ENCODE measurements at places on chromosomes 2 and 18.
A peak's percentile ranks its signal among the peaks of the same experiment; 100 is the strongest.

DNA sequence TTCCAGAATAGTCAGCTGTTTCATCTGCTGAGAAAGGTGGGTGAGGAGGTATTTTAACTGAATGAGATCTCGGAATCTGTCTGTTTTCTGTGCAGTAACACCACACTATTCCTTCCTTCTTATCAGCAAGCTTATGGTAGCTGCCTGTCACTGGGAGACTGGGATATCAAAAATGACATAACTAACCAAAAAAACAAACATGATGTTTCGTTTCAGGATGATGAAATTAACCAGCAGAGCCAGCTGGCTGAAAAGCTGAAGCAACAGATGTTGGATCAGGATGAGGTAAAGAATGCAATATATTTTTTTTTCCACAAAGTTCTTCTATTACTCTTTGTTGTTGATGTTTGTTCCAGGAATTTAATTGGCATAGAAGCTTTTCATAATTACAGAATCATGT, 59.8 kb upstream of the LYPD6B start:
- DNase-seq, result no peak

DNA sequence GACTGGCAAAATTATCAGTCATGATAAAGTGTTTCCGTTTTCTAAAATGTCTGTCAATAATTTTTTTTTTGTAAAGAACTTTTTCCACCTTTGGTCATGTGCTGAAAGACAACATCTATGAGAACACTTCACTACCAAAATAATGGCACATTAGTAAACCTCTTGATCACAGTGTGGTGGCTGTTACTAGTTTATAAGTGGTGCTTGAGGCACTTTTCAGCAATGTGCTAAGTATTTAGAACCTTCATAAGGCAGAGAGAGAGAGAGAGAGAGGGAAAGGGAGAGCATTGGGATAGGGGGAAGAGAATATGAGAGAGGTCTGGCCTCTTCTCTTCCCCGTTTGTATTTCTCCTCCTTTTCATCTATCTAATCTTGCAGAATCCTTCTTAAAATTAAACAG, 1.1 kb upstream of the NYAP2 start:
- DNase-seq, result no peak

DNA sequence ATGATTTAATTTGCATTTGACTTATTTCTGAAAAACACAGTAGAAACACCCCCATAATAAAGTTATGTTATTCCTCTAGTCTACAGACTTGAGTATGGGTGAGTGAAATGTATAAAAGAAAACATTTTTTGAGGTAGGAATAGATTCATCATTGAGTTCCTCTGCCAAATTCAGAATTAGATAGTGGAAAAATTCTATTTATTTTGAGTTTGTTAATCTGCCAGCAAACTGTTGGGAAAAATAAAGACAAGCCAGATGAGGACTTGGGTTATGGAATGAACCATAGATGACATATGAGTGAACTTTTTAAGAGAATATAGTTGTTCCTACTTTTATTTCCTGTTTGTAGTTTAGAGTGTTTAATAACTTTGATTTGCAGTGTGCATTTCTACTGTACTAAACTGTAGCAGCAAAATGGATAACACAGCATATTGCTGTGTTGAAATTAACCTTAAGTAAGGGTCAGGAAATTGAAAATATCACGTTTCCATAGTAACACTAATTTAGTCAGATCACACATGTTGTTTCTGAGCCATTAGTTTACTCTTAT, 35.6 kb upstream of the PNPT1 start:
- no peak for DNase-seq

GRCh38 chr2:179250095-179250494, 14.5 kb downstream of the SESTD1 start:
- DNase-seq, result no peak

- DNase-seq, result no peak
Measured at GRCh38 chr2:55907686-55908085, 15.9 kb downstream of the EFEMP1 start.

GRCh38 chr18:75754433-75754832, 326.9 kb upstream of the SMIM21 start:
- no peak for DNase-seq

DNA sequence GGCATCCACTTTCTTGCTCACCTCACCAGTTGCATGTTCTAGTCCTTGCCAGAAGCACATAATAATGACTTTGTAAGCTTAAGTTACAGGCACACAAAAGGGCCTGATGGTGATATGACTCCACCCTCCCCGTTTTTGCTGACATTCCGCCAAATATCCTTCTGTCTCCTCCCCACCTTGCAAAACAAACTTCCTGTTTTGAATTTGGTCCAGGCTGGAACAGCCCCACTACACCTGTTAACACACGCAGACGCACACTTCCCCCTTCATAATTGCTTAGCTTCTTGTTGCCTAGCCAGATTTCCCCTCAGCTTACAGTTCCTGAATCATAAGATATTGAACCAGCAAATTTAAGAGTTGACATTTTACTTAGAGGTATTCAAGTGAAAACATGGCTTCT, at the start of gene MGAT5:
Gene MGAT5 (plus strand): TSS at position 269 of the 400 bp plus-strand sequence. CDS start 332 bp downstream, outside the sequence.
- no peak for DNase-seq

DNA sequence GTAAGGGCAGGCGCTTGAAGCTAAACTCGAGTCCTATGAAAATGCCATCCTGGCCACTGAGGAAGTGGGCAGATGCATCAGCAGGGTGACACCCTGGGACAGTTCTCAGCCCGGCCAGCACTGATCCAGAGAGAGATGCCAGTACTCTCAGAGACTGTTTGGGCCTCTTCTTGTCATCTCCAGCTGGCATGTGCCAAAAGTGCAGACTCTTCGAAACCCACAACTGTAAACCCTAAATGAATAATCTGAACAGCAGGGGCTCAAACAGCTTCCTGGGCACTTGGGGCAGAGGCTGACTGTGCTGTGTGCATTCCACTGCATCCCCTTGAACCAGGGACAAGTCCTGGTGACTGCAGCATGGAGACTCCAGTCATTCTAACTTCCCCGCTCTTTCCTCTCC, 204.2 kb upstream of the SMAD2 start:
- no peak for DNase-seq

DNA sequence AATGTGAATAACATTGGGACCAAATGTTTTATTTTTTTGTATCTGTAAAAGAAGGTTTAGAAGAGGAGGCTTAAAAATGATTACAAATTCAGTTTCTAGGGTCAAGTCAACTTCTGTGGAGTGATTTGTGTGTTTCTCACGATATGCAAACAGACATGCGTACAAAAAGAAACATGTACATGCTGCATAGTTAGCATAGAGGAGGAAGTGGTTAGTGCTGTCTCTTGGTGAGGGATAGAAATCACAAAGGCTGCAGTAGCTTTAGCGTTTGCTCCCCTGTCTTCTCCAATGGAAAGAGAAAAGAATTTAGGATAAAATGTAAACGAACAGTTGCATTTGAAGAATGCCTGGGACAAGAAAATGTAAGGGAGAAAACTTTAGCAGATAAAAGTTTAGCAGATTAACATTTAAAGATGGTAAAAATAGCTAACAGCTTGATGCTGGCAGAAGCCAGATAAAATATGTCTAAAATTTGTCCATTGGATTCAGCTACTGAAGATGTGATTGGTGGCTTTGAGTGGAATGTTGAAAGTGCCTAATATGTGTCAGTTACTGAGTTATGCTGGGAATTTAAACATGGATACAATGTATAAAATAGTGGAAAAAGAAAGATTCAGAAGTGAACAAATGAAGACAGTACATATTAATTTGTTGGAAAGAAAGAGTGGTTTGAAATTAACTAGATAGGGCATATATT, 44.9 kb downstream of the MALT1 start:
- no peak for DNase-seq

- DNase-seq, result no peak
Measured at GRCh38 chr2:221671515-221671914, 99.4 kb upstream of the EPHA4 start.

- peak; percentile 44 for DNase-seq
Measured at GRCh38 chr2:134118279-134119116, 135.4 kb upstream of the MGAT5 start.

DNA sequence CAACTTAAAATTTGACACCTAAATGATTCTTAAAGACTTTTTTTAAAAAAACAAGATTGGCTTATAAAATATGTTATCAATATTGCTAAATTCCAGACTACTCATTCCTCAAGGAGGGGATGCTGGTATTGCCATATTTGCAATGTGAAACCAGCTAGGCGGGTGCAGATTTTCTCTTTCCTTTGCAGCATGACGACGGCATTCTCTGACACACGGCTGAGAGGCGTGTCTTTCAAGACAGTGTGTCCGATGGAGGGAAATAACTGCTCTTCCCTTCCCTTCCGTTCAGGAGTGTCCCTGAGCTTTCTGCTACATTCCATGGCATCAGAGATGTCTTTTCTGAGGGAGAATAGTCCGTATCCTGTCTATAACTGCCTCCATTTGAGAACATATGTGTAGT, 38.2 kb upstream of the CNGA3 start:
- no peak for DNase-seq

GRCh38 chr2:10820978-10821695, 8.6 kb upstream of the PDIA6 start:
- no peak for DNase-seq

DNA sequence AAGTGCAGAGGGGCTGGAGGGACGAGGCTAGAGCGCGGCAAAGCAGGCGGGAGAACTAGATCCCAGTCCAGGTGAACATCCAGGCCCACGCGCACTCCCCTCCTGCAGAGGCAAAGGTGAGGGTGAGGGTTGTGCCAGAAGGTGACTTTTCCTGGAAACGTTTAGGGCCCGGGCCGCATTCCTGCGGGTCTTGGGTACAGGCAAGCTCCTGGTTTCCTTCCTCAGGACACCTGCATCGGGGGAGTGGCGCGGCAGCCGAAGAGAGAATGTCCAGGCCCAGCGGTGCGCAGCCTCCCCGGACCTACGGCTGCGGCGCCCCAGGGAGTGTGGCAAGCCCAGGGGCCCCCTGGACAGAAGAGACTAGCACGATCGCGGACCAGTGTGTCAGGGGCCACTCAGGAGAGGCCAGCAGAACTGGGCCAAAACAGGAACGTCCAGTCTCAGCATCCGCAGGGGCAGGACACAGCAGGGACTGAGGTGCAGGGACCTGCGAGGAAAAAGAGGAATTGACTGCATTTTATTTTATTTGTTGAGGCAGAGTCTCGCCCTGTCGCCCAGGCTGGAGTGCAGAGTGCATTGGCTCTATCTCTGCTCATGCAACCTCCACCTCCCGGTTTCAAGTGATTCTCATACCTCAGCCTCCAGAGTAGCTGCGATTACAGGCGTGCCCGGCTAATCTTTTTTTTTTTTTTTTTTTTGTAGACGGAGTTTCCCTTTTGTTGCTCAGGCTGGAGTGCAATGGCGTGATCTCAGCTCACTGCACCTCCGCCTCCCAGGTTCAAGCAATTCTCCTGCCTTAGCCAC, 8.7 kb upstream of the IMPA2 start:
- DNase-seq, result no peak

- no peak for DNase-seq
Measured at GRCh38 chr2:117933884-117934354, 80.0 kb downstream of the CCDC93 start.

DNA sequence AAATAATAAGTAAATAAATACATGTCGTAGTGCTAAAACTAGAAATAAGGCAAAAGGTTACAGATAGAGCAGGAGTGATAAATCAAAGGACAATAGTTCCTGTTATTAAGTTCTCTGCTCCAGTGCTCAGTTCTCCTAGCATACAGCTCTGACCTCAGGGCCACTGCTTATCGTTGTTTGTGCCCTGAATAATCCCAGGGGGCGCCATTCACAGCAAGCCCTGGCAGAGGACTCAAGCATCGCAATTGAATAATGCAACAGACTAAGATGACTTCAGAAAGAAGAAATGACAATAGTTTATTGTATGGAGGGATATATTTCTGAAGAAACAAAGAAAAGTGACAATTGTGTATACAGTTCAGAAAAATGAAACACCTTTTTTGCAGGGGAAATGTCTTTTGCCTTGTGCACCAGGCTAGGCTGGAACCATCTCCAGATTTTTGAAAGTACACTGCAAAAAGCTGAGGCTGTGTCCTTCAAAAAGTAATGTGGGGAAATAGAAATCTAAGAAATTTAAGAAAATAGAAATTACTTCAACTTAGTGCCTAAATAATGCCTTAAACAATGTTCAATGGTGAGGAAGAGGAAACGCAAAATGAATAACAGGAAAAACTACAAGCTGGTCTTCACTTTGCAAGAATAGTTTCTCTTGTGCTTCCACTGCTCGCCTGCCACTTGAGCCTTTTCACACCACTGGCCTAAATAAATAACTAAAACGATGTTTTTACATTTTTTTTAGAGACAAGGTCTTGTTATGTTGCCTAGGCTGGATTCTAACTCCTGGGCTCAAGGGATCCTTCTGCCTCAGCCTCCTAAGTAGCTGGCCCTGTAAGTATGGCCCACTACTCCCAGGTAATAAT, 19.0 kb upstream of the CCNYL1 start:
- peak; percentile 9 for DNase-seq

- no peak for DNase-seq
Measured at GRCh38 chr2:166138144-166138543, 10.3 kb upstream of the SCN1A start.

- DNase-seq, result no peak
Measured at GRCh38 chr2:85898881-85899280, 10.1 kb upstream of the ST3GAL5 start.

DNA sequence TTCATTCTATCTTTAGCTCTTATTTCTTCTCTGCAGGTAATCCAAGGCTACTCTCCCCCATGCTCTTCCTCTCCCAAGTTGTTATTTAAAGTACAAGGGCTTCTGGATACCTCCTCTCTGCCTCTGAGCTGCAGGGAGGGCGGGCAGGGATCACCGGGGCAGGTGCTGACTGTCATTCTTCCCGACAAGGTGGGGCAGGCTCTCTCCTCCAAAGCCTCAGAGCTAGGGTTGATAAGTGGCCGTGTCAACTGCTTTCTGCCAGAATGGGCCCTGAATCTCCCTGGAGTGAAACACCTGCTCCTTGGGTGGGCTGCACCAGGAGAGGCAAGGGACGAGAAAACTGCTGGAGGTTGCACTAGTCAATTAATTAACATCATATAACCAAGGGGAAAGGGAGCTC, 250.3 kb downstream of the SLC4A3 start:
- no peak for DNase-seq

- DNase-seq, result no peak
Measured at GRCh38 chr18:55509631-55510324, 78.2 kb downstream of the TCF4 start.

DNA sequence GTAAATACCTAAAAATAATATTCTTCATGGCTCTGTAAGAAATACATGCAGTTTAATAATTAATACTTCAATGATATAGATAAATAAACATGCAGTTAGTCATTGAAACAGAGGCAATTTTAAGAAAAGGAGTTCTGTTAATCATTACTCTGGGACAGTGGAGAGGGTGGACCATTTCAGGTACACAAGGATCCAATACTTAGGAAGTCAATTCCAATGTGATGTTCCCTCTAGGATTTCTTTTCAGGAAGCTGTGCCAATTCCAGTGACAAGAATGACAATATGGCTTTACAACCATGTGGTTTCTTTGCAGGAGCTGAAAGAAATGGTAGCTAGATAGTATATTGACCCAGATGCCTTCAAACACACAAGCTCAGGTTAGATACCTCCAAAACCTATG, 175.8 kb upstream of the NETO1 start:
- DNase-seq, result no peak

GRCh38 chr2:38155015-38155414, 79.1 kb upstream of the CYP1B1 start:
- no peak for DNase-seq

Measured in amygdala (tissue), 56 donors.